ENCODE measurements at places on chromosomes 2 and 18.

DNA sequence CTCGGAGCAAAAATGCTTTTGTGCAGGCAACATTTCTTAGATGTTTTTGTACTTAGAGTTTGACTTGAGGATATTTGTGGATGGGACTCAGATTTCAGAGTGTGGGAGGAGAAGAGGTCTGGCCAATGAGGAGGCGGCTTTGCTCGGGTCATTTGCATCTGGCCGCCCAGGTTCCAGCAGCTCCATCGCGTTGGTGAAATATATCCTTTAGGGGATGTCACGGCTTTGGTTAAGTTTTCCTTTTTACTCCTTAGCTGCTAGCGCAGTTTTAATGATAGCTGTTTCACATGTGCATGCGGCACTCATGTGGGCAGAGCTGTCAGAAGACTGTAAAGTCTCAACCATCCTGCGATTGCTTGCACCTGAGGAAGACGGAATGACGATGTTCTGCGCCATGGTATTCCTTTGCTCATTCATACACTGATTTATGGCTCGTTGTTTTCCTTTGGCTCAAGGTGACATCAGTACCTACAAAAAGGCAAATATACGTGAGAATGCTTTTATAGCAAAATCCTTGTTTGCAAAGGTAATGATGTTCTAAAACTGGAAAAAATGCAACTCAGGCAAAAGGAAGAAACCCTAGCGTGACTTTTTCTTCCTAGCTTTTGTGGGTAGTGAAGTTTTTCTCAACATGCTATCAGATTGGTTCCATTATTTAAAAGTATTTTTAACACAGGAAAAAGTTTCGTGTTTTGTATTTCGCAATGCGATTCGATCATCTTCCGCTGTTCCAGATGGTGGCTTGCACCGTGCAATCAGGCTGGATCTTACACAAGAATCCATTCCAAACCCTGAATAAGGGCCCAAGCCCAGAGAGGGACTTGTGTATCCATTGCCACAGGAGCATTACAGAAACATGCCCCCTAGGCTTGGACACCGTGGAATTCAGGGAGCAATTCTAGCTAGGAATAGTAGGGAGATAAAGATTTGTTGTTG, 70.5 kb upstream of the ZNF516 start:
- peak; percentile 21 for DNase-seq

- DNase-seq, result no peak
Measured at GRCh38 chr18:75810961-75811551, 383.6 kb upstream of the SMIM21 start.

- no peak for DNase-seq
Measured at GRCh38 chr18:61141691-61142090, 191.5 kb upstream of the CDH20 start.

DNA sequence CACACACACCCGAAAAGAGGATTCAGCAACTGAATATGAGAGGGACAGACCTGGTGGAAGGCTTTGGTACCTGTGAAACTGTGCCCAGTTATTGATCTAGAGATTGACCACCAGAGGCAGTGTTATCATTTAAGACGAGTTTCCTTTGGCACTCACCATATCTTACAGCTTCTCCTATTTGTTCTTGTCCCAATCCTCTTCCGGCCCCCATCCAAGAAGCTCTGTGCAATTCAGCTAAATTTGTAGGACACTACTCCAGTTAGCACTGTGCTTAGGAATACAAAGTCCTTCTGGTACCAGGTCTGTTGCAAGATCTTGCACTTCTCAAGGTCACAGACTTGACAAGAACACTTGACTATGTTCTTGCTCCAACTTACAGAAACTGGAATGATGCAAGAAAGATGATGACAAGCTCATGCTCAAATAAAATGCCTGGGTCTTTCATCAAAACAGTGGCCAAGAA, 177.7 kb downstream of the TMEM247 start:
- DNase-seq, result peak; percentile 30

- no peak for DNase-seq
Measured at GRCh38 chr2:6834163-6834562, 31.5 kb downstream of the CMPK2 start.

- no peak for DNase-seq
Measured at GRCh38 chr18:28039691-28040090, 137.2 kb downstream of the CDH2 start.

DNA sequence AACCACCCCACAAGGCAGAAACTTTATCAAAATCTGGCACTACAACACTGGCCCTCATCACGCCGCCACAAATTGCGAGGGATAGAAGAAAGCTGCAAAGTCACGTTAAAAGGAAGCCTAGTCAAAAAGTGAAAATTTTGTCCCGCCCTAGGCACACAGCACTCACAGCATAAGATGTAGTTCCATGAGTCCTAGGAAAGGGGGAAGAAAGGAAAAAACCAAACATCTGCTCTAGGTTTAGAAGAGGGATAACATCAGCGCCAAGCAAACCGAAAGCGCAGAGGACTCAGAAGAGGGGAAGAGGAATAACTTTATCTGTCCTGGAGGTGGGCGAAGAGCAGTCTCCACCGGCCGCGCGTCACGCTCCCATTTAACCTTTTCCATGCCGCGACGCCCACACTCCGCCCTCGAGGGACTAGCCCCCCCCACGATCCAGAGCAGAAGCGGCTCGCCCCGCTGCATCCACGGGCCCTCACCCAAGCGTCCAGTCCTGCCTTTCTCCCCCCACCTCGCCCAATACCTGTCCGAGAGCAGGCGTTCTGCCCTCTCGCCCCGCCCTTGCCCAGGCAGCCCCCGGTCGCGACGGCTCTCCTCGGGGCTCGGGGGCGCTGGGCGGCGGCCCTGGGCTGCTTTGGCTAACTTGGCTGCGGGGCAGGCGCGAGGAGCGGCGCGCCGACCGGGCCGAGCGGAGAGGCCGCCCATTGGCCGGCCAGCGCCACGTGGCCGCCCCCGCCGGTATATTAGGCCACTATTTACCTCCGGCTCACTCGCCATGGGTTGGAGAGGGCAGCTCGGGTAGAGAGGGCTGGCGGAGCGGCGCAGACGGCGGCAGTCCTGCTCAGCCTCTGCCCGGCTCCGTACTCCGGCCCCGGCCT, at the start of gene HOXD1:
HOXD1 (plus strand) TSS at position 770 of the 875 bp plus-strand sequence. CDS start 134 bp downstream, outside the sequence.
- peak; percentile 73 for DNase-seq

DNA sequence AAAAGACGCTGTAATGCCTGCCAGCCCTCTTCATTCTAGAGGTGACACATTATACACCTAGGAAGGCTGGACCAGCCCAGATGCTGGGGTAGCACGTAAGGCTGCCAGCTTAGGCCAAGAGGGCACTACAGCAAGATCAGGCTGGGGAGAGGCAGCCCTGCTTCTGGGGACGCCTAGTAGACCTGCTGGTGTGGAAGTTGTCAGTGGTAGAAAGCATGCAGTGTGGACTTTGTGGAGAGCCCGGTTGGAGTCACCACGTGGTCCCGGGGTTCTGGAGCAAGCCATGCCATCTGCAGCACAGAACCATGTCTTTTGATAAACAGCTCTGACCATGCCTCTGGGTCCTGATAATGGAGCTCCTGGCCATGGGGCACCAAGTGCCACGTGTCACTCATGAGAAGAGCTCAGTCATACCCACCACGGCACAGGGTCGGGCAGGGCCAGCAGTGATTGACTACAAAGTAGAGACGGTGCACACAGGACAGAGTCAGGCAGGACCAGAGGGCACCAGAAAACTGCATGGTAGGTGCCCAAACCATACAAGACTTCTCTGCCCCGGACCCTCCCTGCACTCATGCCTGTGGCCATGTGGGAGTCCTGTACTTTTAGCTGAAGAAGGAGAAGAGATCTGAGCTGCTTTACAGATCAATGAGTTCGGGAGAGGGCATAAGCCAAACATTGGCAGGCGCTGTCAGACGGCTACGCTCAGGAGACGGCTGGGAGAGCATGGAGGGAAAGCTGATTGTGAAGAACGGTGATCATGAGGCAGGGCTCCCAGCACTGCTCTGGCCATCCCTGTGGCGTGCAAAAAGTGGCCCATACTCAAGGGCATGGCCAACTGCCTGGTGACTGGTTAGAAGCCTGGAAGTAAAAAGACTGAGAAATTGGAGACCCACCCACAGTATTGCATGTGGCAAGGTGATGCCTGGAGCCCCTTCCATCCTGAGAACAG, 114.9 kb downstream of the EIPR1 start:
- DNase-seq, result no peak

GRCh38 chr2:85792783-85793441, 39.1 kb downstream of the ATOH8 start:
- DNase-seq, result peak; percentile 61

- no peak for DNase-seq
Measured at GRCh38 chr2:238387332-238387731, 39.4 kb upstream of the ASB1 start.

- no peak for DNase-seq
Measured at GRCh38 chr2:10267036-10267435, 35.7 kb upstream of the HPCAL1 start.

GRCh38 chr18:28792404-28793086, 615.6 kb upstream of the CDH2 start:
- DNase-seq, result no peak

GRCh38 chr2:175103191-175103590, 64.8 kb downstream of the ATF2 start:
- DNase-seq, result no peak

DNA sequence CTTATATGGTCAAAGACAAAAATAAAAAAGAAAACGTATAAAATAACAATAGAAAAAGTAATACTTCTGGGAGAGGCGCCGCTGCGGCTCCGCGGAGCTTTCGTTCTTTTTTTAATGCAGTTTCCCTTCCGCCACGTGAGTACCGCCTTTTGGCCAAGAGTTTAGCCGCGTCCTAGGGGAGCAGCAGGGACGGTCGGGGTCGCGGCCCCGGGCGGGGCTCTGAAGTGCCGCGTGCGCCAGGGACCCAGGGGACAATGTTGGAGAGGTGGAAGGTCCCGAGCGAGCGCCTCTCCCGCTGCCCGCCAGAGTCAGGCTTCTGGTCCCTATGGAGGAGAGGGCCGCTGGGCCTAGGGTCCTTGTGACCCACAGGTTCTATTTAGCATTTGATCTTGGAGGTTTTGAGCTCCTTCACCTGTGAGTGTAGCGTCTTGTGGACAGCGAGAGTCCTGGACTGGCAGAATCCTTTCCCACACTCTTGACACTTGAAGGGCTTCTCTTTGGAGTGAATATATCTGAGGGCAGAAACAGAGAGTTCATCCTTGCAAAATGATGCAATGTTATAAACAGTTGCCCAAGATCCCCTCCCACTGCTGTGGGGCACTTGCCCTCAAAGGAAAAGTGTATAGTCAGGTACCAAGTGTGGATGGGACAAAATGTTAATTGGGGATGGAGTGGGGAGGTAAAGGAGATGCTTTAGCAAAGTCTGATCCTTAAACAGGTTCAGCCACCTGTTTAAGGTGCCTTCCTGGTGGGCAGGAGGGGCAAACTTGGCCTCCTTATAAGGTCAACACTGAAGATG, 6.3 kb downstream of the OSR1 start:
- no peak for DNase-seq

- DNase-seq, result no peak
Measured at GRCh38 chr2:177383935-177384334, 8.6 kb upstream of the AGPS start.

DNA sequence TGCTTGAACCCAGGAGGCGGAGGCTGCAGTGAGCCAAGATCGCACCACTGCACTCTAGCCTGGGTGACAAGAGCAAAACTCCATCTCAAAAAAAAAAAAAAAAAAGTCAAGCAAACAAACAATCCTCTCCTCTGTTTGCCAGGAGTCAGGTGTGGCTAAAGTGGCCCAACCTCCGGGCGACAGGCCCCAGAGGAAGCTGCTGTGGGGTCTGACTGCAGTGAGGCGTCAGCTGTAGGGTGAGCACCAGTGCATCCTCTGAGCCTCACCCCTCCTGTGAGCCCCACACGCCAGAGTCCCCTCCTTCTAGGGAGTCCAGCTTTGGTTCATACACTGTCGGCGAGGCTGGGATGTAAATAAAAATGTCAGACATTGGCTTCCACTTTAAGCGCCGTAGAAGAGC, 76.5 kb upstream of the HS6ST1 start:
- no peak for DNase-seq

DNA sequence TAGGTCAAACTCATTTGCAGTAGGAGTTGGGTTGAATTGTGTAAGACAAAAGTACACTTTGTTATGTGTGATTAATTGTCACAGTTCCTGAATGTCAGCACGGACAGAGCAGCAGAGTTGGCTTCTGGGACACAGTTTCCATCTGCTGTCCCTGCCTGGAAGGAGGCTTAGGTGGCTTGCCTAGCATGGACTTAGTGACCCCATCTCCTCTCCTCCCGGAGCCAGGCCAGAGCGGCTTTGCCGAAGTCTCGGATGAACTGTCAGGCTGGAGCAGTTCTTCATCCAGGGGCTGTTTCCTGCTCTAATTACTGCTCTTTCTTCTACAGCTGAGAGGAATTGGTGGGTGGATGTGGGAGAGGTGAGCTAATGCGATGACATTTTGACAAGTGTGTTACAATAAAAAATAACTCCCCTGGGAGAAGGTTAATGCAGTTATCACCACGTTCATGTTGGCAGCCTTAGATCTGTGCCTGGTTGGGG, 102.0 kb downstream of the SH3RF3 start:
- no peak for DNase-seq

DNA sequence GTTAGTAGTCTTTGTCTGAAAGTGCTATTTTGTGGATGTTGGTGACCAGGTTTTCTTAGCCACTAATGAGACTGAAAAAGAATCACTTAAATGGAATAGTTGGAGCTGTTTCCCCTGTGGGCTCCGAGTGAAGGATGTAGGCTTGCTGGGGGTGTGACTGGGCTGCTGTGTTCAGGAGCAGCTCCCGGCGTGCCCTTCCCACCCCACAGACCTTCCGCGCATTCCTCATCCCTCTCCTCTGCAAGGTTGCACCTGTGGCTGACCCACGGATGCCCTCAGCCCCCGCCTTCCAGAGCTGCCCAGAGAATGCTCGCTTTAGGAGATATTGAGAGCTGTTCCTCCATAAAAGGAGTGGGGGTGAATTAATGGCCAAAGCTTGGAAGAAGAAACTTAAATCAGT, 174.3 kb downstream of the LDLRAD4 start:
- DNase-seq, result no peak

DNA sequence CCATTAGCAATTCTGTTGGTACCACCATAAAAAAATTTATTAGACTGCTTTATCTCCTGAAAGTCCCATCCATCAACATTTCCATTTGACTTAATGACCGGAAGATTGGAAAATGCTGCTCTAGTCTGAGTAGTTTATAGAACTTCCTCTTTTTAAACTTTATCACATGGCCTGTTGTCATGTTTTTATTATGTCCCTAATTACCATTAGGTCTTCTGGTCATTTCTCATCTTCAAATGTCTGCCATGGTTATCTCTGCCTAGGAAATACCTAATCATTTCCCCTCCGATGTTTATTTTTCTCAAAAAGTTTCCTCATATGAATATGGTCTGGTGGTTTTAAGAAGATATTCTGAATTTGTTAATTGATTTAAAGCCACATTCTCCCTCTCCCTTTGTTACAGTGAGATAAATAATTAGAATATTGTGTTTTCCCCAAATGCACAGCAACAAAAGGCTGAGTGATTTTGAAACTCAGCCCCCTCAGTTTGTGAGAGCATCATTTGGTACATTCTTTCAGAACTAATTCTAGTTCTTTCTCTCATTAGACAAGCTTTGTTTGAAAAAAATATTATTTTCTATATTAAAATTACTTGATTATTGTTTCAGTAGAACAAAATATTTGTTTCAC, 317.1 kb upstream of the ST6GAL2 start:
- DNase-seq, result no peak
